Stimulated activated CD4-positive, alpha-beta T cell treated with anti-CD3 and anti-CD28 coated beads, Interleukin-1b, Interleukin-23, amount 100 ng/mL, for 48 hours (primary cell): ENCODE measurements at places on chromosomes 3 and 15.

- DNase-seq, result no peak
Measured at GRCh38 chr3:186143250-186143649, 34.4 kb upstream of the ETV5 start.

- DNase-seq, result no peak
Measured at GRCh38 chr15:85479071-85479647, 98.8 kb downstream of the AKAP13 start.

DNA sequence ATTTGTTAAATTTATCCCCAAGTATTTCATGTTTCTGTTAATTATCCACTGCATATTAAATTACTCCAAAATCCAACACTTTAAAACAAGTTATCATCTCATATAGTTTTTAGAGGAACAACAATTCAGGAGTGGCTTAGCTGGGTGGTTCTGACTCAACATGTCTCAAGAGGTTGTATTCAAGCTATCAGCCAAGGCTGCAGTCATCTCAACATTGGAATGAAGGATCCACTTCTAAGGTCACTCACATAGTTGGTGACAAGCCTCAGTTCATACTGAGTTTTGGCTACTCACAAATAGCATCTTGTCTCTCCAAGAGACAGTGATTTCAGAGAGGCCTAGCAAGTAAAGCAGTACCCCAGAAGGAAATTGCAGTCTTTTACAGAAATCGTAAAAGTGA, 134.7 kb downstream of the NR2E3 start:
- DNase-seq, result no peak

GRCh38 chr3:138824114-138824506, 10.6 kb downstream of the PIK3CB start:
- DNase-seq, result no peak

DNA sequence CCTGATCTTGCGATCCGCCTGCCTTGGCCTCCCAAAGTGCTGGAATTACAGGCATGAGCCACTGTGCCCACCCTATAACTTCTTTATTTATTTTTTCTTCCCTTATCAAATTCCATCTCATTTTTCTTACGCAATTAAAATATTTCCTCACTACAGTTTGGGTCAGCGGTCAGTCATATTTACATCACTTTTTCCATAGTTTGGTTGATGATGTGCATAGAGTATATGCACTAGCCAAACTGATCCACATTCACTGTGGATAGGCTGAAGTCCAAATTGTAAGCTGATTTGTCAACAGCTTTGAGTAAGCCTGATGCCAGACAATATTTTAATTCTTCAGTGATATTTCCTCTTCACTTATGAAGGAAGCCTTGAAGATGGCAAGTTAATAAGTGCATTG, 256.3 kb downstream of the TIGIT start:
- no peak for DNase-seq

- DNase-seq, result no peak
Measured at GRCh38 chr3:4634894-4635293, 141.7 kb downstream of the ITPR1 start.

DNA sequence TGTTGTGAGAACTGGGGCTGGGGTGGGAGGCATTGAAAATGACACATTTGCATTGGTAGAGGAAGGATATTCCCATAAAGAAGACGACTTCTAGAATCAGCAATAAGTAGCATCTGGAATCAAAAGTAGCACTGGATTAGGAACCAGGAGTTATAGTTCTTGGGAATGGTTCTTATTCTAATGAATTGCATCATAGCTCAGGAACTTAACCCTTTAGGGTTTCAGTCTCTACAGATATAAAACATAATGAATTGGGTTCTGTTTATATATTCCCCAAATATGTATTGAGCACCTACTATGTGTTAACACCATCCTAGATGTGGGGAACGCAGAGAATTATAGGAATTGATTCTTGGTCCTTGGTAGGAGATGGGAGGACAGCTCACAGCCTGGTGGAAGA, 16.3 kb upstream of the SNRK start:
- DNase-seq, result no peak

GRCh38 chr3:189967254-189967865, 153.3 kb downstream of the P3H2 start:
- DNase-seq, result no peak

- DNase-seq, result no peak
Measured at GRCh38 chr3:112813723-112814171, 32.9 kb downstream of the CD200R1L start.

DNA sequence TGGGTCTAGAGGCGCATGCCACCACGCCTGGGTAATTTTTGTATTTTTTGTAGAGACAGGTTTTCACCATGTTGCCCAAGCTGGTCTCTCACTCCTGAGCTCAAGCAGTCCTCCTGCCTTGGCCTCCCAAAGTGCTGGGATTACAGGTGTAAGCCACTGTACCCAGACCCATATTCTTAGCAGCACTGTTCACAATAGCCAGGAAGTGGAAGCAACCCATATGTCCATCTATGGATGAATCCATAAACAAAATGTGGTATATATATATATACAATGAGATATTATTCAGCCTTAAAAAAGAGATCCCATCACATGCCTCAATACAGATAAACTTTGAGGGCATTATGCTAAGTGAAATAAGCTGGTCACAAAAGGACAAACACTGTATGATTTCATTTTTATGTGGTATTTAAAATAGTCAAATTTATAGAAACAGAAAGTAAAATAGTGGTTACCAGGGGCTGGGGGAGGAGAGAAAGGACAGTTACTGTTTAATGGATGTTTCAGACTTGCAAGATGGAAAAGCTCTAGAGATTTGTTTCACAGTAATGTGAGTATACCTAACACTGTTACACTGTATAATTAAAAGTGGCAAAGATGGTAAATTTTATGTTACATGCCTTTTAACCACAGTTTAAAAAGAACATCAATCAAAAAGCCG, 35.7 kb upstream of the GRAMD1C start:
- no peak for DNase-seq

- DNase-seq, result no peak
Measured at GRCh38 chr3:125116311-125117080, 60.7 kb upstream of the HEG1 start.

- no peak for DNase-seq
Measured at GRCh38 chr3:36394176-36394575, 13.9 kb downstream of the STAC start.

DNA sequence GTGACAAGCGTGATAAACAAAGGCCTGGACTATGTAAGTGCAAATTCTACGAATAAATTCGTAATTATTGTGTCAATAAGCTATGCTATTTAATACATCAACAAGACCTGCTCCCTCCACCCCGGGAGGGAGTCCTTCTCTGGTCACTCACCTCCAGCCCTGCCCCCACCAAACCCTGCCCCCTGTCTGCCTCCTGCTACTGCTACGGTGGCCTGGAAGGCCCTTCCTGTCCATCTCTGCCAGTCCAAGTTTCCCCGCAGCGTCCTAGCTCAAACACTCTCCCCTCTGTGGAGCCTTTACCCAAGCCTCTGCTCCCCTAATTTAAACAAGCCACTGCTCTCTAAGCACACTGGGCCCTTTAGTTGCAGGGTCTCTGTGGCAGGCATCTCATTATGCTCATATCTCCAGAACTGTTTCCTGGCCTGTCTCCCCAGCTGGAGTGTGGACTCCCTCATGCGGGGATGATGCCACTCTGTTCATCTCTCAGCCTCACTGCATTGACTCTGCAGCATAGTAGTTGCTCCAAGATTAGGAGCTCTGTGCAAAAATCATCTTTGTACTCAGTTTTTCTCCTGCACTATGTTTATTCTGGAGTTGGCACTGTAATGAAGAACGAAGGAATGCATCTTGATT, 241.2 kb downstream of the NTRK3 start:
- no peak for DNase-seq
